ENCODE measurements at places on chromosomes 16 and 17.
A peak's percentile ranks its signal among the peaks of the same experiment; 100 is the strongest.

DNA sequence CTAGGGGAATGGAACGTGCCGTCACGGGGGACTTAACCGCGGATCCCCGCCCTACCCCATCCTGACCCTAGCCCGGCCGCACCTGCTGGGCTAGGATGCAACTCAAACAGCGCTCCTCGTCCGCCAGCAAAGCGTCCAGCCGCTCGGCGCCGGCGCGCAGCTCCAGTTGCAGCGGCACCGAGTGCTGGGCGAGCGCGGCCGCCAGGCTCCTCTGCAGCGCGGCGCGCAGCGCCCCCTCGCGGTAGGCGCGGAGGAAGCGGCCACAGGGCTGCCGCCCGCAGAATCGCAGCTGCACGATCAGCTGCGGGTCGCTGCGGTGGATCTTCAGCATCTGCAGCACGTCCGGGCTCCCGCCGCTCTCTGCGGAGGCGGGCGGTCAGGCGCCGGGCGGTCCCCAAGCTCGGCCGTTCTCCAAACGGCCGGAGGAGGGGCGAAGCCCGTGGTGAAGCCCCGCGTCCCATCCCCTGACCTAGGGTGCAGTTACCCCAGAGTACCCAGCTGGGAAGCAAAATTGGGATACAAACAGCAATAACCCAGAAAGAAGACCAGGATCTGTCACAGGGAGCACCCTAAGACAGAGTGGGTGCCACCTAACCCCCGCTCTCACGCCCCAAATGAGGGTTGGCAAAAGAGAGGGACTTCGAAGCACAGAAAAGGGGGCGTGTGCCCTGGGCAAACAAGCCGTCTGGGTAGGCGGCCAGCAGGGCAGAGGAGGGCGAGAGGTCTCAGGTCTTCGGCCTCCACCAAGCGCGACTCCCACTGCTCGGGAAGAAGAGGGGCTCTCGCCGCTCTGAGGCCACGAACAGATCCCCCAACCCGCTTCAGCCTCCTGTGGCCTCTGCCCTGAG is 4.2 kb downstream of the TRADD start:
- DNase-seq: no peak

- no peak for DNase-seq
Observed at GRCh38 chr16:19940195-19940594, 55.5 kb upstream of the GPRC5B start.

GRCh38 chr16:61500851-61501250 is 535.4 kb downstream of the CDH8 start:
- no peak for DNase-seq

- DNase-seq: no peak
Observed at GRCh38 chr17:58305626-58306025, 23.0 kb downstream of the TSPOAP1 start.

- no peak for DNase-seq
Observed at GRCh38 chr17:43702637-43703036, 40.9 kb upstream of the MEOX1 start.

GRCh38 chr16:2175454-2175853 is 19.9 kb downstream of the TRAF7 start:
- no peak for DNase-seq

DNA sequence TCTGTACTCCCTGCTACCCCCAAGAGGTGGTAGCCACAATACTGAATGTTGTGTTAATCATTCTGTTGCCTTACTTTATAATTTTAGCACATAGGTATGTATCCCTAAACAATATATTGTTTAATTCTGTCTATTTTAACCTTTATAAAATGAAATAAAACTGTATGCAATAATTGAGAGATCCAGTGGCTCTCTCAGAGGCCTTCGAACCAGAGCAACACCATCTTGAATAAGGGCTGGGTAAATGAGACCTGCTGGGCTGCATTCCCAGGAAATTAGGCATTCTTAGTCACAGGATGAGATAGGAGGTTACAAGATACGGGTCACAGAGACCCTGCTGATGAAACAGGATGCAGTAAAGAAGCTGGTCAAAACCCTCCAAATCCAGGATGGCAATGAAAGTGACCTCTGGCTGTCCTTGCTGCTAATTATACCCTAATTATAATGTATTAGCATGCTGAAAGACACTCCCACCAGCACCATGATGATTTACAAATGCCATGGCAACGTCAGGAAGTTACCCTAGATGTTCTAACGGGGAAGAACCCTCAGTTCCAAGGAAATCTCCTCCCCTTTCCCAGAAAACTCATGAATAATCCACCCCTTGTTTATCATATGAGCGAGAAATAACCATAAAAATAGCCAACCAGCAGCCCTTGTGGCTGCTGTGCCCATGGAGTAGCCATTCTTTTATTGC is 2.0 kb upstream of the CANT1 start:
- DNase-seq: no peak

GRCh38 chr17:4617090-4617489 is 24.4 kb downstream of the ALOX15 start:
- DNase-seq: no peak

DNA sequence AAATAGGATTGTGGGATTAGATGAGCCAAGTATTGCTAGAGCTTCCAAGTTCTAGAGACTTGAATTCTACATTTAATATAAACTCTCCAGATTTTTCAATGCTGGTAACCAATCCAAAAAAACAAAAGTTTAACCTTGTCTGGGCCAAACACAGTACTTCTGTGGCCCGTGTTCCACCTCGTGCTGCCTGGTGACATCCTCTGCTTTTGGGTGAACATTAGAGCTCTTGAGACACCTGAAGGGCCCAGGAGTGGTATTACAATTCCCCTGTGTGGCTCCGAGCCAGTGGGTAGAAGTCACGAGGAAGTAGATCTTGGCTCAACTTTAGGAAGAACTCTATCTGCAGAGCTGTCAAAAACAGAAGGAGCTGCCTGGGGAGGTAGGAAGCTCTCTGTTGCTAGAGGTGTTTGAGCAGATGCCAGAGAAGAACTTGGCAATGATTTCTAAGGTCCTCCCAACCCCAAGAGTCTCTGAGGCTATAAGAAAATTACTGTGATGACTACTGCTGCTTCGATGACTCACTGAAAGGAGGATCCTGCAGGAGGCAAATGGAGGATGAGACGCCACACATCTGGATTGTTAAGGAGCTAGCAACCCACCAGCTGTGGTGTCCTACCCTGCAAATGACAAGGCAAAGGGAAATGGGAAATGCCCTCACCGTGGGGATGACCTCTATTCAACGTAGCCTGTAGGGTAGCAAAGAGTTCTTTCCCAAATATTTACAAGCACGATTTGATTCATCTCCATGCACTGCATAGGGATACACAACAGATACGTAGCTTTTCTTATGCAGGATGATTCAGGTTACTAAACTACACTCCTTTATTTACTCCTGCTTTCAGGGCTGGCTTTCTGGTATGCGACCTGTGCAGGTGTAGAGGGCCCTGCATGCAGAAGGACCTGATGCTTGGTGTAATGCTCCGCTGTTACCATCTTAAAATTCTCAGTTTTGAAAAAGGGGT is 45.8 kb upstream of the GAS7 start:
- DNase-seq: peak; percentile 70

DNA sequence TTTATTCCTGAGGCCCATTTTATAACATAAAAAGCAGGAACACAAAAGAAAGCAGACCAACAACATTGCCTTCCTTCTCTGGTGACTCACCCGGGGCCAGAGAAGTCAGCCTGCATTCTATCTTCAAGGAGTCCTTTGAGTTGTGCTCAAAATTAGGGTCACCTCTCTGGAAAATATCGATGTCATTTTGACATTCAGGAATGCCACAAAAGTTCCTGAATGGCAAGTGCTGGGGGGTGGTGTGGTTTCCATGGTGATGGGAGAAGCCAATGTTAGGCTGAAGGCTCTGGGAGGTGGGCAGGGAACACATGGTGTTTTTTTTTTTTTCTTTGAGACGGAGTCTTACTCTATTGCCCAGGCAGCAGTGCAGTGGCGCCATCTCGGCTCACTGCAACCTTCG is 159.6 kb downstream of the HAPSTR1 start:
- DNase-seq: no peak

DNA sequence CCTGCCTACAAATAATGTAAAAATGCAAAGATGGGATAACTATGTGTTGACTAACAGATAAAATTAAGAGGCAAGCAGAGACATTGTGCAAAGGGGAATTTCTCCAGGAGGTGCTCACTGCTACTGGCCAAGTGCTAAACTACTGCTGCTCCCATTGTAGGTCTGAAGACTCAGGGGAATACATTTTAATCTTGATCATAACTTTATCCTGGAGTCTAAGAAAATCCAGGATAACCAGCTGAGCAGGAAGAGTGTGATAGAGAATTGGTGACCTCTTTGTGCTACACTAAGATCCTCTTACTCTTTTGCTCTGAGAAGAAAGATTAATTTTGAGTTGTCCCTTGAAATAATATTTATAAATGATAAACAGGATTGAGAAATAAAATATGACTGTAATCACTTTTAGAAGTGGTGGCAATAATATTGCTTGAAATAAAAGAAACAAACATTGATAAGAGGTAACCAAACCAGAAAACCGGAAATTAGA is 5.9 kb downstream of the RNF43 start:
- DNase-seq: no peak

GRCh38 chr17:72996791-72997190 is 95.7 kb downstream of the SLC39A11 start:
- no peak for DNase-seq

DNA sequence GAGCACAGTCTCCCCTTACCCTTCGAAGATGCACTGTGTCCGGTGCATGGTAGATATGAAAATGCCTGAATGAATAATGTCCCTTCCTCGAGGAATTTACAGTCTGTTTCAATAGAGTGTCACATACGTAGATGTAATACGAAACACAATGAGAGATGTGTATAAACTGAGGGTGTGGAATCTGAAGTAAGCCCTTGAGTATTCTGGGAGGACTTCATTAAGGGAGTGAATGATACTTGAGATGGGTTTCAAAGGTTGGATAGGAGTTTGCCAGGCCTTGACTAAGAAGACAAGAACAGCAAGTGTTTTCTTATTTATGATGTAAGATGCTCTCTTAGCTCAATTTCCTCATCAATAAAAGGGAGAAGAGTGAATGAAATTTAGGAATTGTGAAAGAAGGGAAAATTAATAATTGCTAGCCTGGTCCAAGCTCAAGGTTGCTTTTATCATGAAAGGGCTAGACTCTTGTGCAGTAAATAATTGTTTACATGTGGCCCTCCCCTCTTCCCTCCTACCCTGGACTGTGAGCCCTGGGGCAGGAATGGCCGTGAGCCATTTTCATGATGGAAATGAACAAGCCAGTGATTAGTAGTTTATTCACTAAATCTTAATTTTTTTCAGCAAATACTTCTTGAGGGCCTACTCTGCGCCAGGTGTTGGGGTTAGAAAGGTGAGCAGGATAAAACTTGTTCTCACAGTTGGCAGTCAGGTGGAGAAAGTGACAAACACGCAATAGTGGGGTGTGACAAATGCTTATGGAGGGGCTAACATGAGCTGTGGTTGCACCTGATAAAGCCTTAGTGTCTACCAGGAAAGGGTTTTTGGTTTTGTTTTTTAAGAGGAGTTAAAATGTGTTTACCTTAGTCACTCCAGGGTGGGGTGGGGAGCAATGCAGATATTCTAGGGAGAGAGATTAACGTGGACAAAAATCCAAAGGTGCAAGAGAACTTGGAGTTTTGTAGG is 1.6 kb downstream of the KIF22 start:
- DNase-seq: no peak

DNA sequence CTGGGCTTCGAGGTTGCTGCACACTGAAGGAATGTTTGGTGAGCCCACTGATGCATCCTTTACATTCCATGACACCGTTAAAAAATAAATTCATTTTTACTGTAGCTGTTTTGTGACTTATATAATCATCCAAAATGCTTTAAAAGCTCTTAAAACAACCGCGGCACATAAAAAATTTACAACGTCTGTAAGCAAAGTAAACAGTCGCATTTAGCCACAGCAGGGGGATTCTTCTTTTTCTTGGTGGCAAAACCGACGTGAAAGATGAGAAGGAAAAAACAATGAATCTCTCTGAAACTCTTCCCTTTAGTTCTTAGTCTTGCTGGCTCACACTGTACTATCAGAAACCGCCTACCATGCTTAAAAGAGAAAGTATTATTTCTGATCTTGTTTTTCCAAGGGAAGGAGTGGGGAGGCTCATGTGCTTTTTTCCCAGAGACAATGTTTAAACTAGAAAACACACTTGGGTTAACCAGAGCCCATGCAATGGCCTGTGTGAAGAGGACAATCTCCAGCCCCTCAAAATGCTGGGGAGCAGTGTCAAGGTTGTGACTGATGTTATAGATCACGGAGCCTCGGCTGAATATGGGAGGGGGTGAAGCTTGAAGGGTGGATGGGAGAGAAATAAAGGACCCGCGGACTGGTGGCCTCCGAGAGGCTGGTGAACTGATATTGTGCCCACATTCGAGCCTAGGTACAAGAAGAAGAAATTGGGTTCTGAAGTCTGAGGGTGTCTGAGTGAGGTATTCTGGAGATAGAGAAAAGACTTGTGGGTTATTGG is 91.1 kb downstream of the IRF8 start:
- no peak for DNase-seq

- no peak for DNase-seq
Observed at GRCh38 chr16:35516551-35516950, 2057.1 kb downstream of the TP53TG3F start.

DNA sequence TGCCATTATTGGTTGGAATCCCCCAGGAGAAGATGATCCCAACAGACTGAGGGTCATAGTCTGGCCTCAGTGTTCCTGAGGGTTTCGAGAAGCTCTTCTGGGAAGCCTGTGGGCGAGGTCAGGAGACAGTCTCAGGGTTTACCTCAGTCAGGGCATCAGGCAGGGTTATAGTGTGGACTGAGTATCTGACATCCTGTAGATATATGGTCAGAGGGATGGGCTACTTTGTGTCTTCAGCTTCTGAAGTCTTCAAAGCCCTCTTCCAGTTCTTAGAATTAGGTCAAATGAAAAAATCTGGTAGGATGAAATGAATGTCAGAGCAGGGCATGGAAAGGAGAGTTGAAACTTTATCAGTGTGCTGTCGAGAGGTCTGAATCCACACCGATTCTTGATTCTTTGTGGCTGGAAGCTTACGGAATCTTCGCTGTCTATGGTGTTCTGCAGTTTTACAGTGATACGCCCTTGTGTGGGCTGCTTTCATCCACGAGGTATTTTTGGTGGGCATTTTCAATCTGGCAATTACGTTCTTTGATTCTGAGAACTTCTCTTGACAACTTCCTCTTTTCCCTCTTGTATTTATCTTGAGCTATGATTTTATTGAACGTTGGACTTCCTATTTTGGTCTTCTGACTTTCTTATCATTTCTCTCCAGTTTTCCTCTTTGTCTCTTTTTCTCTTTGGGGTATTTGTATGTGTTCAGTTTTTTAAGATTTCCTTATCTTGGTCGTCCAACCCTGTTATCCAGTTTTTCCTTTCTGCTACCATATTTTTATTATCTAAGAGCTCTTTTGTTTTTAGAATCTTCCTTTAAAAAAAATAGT is 30.4 kb downstream of the BPTF start:
- no peak for DNase-seq

- DNase-seq: no peak
Observed at GRCh38 chr16:56369202-56369601, 56.1 kb downstream of the AMFR start.

DNA sequence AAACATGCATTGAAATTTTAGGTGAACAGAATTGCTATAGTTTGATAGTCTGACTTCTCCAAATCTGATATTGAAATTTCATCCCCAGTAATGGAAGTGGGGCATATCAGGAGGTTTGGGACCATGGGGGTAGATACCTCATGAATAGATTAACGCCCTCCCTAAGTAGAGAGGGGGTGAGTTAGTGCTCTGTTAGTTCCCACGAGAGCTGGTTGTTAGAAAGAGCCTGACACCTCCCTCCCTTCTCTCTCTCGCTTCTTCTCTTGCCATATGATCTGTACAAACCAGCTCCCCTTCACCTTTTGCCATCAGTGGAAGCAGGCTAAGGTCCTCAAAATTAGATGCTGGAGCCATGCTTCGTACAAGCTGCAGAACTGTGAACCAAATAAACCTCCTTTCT is 78.8 kb downstream of the BRIP1 start:
- DNase-seq: no peak

All from fibroblast of skin of left quadriceps (primary cell).